ENCODE measurements at places on chromosomes 1 and 21.
A peak's percentile ranks its signal among the peaks of the same experiment; 100 is the strongest.

DNA sequence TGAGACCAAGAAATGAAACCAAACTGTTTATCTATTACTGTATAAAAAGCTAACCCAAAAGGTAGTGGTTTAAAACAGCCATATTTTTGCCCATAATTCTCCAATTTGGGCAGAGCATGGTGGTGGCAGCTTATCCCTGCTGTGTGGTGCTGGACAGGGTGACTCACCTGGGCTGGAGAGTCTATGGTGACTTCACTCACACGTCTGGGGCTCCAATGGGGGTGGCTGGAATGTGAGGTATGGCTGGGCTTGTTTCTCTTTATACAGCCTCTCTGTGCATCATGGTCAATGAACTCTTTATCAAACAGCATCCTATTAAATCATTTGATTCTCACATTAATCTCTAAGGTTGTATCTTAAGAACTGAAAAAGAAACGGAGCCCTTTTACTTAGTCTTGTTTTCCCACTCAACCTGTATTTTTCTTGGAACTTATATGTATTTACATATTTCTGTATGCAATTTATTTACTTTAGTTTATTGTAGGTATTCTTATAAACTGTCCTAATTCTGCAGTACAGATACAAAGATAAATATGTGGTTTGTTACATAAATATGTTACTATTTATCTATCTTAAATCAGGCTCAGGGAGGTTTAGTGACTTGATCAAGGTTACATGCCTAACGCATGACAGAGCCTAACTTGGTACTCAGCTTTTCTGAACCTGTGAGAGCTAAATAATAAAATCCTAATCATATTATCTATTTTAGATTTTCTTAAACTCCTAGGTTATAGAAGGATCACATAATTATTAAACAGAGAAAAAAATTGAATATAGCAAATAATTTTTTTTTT is 37.5 kb upstream of the WLS start:
- DNase-seq = peak; percentile 28

GRCh38 chr1:24308365-24309015 is 10.7 kb upstream of the GRHL3 start:
- DNase-seq = no peak

DNA sequence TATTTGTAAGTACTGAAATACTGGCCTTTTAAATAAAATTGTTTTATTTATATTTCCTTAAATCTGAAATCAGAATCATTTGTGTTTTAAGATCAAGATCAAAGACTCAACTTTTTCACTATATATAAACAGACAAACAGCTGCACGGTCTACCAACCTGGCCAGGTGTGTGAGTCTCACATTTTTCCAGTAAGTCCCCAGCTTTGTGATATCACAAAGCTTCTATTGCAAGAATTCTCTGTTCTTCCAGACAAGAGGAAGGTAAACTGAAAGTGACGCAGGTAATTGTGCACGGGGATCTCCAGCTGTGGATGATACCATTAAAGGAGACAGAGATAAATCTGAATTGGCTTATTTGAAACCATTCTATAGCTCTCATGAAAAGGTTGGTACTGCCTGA is 41.2 kb upstream of the CYP2J2 start:
- no peak for DNase-seq

- DNase-seq = no peak
These were observed 60.4 kb downstream of the ARHGEF10L start for GRCh38 chr1:17599954-17600300.

- DNase-seq = no peak
These were observed 51.5 kb downstream of the SLC66A1 start for GRCh38 chr1:19363536-19364152.

GRCh38 chr1:204493984-204494280 is 673 bp downstream of the PIK3C2B start:
- no peak for DNase-seq

GRCh38 chr1:66251546-66251945 is 282.4 kb upstream of the SGIP1 start:
- DNase-seq = no peak

DNA sequence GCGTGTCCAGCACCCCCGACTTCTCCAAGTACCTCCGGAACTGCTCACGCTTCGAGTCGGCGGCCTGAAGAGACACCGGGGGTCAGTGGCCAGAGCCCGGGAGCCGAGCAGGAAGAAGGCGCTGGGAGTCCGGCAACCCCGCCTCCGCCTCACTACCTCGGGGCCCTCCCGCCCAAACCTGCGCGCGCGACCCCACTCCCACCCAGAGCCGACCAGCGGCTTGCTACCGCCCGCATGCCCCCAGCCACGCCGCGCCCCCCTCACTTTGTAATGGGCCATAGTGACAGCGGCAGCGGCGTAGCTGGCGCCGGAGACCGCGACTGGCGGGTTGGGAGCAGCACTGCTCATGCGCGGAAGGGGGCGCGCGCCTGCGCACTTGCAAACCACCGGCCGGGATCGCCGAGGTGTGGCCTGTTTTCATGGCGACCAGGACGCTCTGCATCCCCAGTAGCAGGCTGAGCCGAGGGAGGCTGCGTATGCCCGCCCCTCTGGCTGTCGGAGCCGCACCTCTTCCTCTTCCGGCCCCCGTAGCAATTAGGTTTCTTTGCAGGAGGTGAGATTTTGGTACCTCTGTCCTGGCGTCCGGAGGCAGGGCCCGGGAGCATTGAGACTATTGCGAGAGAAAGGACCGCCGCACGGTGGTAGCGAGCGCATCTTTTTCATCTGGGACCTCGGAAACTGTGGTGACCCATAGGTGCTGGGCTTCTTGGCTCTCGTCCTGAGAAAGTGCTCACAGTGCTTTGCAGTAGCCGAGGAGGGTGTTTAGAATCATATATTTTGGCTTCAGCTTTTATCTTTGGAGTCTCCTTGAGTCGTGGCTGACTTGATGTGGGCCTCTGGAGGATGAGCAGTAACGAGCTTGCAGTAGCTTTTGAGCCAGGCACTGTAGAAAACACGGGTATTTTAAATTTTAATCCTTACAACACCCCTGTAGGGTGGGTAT is at the start of gene MYCBP:
Gene MYCBP (minus strand): TSS at position 322 of the 943 bp plus-strand sequence. CDS start 43 bp downstream, at position 279.
- peak; percentile 82 for DNase-seq
